ENCODE measurements at places on chromosomes 2 and 18.

DNA sequence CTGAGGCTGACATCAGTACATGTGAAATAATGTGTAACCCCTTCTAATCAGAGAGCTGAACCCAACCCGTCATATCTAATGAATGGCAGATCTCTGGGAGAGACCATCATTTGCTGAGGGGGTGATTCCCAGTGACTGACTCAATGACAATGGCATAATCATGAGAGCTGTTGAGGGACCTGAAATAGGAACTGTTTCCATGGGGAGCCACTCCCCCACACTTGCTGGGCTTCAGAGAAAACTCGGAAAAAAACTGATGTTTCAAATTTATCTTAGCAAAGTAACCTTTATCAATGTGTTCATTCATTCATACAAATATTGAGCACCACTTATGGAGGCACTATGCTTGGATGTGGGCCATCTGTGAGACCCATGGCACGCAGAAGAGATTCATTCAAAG, 93.4 kb upstream of the ZBTB14 start:
- DNase-seq = no peak

DNA sequence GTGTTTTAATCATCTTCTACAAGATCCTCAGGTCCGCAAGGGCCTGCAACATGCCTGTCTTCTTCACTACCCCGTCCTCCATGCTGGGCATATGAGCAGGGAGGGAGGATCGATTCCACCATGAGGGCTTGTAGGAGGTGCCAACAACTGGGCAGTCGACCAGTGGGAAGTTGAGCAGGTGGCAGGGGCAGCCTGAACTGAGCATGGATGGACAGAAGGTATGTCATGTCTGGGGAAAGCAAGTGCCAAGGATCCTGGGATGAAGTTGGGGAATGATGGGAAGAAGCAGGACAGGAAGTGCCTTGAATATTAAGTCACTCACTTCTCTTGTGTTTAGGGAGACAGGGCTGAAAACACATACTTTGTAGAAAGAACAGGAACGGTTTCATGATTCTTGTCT, 44.7 kb downstream of the CTIF start:
- DNase-seq = no peak

GRCh38 chr2:121063471-121063870, 221.5 kb downstream of the TFCP2L1 start:
- DNase-seq = no peak

- DNase-seq = peak; percentile 85
Observed at GRCh38 chr2:197852108-197852507, 47.7 kb downstream of the PLCL1 start.

DNA sequence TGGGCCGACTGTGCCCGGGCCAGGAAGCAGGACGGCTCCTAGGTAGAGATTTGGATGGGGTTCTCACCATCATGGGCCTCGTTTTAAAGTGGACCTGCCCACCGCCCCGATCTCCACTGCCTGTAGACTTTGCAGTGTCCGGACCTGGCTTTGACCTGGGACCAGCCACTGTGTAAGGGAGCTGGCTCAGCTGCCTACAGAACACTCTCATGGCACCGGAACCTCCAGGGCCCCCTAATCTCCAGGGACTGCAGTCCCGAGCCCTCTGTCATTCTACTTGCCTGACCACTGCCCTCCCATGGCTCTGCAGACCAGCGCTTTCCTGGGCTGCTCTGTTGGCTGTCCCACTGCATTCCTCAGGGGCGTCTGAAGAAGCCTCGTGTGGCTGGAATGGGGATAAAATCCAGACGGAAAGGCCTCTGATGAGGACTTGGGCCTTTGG, 120.8 kb downstream of the GLI2 start:
- no peak for DNase-seq

- DNase-seq = no peak
Observed at GRCh38 chr2:124983595-124983994, 958.5 kb downstream of the CNTNAP5 start.

DNA sequence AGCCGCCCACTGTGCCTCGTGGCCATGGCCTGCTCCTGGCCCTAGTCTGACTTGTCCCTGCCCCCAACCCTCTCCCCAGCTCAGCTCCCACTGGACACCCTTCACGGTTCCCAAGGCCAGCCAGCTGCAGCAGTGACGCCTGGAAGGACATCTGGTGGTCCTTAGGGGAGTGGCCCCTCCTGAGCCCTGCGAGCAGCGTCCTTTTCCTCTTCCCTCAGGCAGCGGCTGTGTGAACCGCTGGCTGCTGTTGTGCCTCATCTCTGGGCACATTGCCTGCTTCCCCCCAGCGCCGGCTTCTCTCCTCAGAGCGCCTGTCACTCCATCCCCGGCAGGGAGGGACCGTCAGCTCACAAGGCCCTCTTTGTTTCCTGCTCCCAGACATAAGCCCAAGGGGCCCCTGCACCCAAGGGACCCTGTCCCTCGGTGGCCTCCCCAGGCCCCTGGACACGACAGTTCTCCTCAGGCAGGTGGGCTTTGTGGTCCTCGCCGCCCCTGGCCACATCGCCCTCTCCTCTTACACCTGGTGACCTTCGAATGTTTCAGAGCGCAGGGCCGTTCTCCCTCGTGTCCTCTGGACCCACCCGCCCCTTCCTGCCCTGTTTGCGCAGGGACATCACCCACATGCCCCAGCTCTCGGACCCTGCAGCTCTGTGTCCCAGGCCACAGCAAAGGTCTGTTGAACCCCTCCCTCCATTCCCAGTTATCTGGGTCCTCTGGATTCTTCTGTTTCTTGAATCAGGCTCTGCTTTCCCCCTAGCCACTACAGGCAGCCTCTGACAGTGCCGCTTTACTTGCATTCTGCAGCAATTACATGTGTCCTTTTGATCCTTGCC, 35.8 kb downstream of the ANO7 start:
- DNase-seq = no peak

DNA sequence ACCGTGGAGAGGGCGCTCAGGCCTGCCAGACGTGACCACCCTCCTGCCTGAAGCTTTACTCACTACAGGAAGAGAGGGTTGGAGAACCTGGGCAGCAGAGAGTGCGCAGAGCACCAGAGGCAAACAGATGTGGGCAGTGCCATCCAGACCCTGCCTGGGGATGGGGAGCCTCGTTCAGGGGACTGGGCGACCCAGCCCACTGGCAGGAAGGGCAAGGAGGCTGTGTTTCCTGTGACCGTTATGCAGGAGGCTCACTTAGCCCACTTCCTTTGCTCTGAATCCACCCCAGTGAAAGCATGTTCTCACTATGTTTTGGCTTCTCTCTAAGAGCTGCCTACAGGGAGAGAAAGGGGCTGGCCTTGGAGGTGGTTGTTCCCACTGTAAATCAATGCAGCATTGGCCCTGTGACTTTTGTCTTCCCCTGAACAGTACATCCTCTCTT, 23.0 kb upstream of the ACKR3 start:
- no peak for DNase-seq

DNA sequence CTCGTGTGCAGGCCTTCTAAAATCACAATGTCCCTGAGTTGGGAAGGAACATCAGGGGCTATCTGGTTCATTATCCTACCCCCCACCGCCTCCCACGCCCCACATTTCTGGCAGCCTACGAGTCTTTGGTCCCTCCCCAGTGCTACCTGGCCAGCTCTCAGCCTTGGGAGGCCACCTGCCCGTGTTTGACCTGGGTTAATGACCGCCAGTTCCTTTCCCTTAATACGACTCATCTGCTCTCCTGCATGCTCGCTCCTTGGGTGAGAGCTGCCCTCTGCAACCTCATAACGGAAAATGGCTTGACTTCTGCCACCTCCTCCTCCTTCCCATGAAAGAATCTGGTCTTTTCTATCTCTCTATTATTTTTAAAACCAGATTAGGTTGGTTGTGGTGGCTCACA, 112.5 kb downstream of the NEDD4L start:
- no peak for DNase-seq

DNA sequence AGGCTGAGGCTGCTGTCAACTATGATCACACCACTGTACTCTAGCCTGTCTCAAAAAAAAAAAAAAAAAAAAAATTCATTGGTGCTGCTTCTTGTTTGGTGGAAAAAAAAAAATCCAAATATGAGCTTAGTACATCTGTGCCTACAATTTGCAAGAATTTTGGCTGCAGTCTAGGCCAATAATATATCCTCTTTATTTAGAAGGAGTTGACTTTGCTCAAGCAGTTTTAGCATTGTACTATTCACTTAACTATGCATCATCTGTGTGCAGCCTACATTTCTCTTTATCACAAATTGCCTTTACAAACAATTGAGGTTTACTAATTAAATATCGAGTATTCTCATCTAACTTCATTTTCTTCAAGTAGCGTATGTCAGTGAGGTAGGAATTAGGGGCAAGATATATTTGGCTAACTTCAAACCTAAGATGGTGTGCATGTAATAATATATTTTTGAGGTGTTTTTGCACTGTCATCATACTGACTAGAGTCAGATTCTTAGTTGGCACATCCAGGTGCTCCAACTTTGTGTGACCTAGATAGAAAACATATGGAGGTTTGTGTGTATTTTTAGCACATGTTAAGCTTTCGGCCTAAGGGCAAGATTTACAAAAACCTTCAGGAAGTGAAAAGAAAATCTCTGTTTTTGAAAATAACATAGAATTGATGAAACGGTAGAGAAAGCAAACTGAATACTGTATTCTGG, 51.8 kb downstream of the PMS1 start:
- peak; percentile 66 for DNase-seq

- DNase-seq = peak; percentile 77
Observed at GRCh38 chr2:8680822-8681760, 765 bp upstream of the ID2 start.

GRCh38 chr2:162063899-162064298, 10.1 kb downstream of the DPP4 start:
- no peak for DNase-seq

DNA sequence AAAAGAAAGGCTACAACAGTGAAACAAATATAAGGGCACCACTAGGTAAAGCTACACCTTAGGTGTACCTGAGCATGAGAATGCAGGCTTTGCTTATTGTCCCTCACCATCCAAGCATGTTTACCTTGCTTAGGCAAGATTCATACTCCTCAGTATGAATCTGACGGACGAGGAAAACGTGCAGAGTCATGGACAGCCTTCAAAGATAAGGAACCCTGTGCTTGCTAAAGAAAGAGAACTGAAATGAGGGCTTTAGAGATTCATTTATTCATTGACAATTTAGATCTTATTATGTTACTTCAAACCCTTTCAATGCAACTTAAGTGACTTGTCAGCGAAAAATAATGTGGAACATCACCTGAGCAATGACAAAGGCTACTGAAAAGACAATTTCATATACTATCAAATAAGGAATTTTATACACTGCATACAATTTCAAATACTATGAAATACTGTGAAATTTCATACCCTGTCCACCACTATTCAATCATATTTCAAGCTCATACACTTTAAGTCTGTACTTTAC, 21.7 kb downstream of the CLASP1 start:
- DNase-seq = no peak

- no peak for DNase-seq
Observed at GRCh38 chr2:49959961-49960553, 805.7 kb upstream of the FSHR start.

- DNase-seq = no peak
Observed at GRCh38 chr2:42769583-42770287, 5.8 kb upstream of the OXER1 start.

GRCh38 chr2:160934263-160934662, 226.0 kb upstream of the TANK start:
- no peak for DNase-seq

- peak; percentile 69 for DNase-seq
Observed at GRCh38 chr2:209334188-209335017, 89.4 kb upstream of the MAP2 start.

GRCh38 chr18:63237881-63238692, 81.5 kb downstream of the BCL2 start:
- DNase-seq = no peak

GRCh38 chr2:238098901-238099713, 1.0 kb upstream of the ESPNL start:
- no peak for DNase-seq

GRCh38 chr18:70523792-70524182, 234.9 kb downstream of the SOCS6 start:
- DNase-seq = no peak

- no peak for DNase-seq
Observed at GRCh38 chr2:165863810-165864261, 69.8 kb upstream of the GALNT3 start.

GRCh38 chr2:32272279-32272678, 5.4 kb upstream of the YIPF4 start:
- DNase-seq = no peak

- DNase-seq = peak; percentile 26
Observed at GRCh38 chr2:174764280-174765255, at the start of gene CHRNA1. CHRNA1 (minus strand) TSS chr2:174764472; CDS start chr2:174764394, 78 bp downstream.

DNA sequence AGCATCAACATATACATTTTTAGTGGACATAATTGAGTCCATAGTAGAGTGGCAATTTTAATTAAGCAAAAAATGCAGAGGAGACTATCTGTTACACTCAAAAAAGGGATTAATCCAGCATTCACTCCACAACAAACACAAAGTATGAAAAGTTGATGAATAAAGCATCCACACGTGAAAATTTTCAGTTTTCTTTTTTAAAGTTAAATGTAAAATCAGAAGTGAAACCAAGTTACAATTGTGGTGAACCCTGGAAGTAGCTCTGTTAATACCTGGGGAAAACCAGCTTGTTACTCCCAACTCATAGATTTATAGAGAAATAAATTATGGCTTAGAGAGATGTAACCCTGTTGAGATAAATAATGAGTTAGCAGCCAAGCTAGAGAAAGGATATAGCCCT, 807.8 kb downstream of the TRIB2 start:
- DNase-seq = peak; percentile 27

DNA sequence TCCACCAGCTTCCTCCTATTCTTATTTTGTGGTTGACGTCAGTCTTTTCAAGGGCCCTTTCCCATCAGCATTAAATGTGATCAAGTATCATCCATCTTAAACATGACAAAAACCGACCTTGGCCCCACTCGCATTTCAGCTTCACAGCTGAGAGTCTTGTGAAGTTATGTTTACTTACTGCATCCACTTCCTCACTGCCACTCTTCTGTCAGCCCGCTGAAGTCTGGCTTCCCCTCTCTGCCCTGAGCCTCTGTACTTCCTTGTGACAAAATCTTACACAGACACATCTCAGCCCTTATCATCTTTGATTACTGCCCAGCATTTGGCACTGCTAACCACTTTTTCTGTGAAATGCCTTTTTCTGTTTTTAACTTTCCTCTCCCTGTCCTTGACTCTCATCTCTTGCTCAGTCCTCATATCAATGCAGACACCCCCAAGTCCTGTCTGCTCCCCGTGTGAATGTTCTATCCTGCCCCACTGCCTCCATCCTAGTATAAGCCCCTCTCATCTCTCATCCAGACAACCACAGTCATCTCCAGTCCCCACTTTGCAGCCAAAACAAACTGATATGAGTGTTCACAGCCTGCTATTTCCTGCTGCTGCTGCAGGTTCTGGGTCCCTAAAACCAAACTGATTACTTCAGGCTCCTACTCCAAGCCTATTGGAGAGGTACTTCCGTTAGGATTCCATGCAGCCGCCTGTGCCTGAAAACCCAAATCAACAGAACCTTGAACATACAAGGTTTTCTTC, 31.4 kb downstream of the FOSL2 start:
- DNase-seq = no peak

- DNase-seq = no peak
Observed at GRCh38 chr2:137964066-137964858, at the start of gene HNMT. HNMT (plus strand) TSS chr2:137964473; CDS start chr2:137964492, 19 bp downstream.

- peak; percentile 30 for DNase-seq
Observed at GRCh38 chr18:55326134-55326533, 261.9 kb downstream of the TCF4 start.

Measured in RPMI8226 (cell line).